ENCODE measurements at places on chromosomes 16 and 17.

DNA sequence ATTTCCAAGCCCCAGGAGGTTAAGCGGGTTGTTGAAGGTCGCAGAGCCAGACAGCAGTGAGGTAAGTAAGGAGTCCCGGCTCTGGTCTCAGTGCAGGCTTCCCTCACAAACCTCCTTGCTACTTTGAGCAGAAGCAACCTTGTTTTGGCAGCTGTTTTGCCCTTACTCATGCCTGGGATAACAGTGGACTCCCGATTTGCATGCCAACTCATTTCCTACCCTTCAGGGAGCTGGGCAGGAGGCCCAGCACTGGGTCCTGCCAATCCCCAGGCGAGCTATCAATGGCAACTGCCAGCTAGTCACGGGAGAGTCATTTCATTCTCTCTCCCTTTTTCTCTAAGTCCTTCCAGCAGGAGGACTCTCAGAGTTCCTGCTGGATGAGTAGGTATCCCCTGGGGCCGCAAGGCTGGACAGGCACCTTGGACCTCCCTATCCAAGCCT, 72.0 kb upstream of the KSR1 start:
- peak; percentile 55 for DNase-seq

DNA sequence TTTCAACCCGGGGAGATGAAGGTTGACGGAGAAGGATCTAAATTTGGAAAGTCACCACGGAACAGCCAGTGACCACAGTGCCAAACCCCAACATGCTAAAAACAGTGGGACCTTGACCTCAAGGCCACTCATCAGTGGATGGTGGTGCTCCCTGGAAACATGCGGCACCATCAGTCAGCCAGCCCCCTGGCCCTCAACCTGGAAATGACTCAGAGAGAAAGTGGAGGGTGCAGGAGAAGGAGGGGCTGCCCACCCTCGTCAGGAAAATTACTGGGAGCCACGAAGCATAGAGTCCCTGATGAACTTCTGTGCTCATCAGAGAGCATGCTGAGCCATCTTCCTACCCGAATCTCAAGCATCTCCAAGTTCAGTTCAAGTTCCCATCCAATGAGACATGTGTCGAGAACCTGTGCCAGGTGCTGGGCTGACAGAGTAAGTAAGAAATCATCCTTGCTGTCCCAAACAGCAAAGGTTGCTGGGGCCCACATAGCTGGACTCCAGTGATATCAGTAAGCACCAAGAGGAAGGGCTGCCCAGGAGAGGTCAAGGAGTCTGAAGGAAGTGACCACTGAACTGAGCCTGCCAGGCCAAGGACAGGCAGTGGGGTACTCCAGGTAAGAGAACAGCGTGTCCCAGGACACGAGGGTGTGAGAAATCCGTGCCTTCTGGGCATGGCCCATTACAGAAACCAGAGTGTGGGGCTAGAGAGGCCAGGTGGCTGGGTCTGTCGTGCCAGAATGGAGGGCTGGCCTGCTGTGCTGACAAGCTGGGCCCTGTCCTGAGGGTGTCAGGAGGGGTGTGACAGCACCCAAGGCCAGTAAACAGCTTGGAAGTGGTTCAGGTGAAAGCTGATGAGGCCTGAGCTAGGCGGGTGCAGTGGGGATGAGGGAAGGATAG, 5.2 kb downstream of the PECAM1 start:
- peak; percentile 71 for DNase-seq

- DNase-seq: peak; percentile 90
Measured at GRCh38 chr16:70800781-70801480, at the start of gene VAC14. VAC14 (minus strand) TSS chr16:70801158; CDS start chr16:70800900, 258 bp downstream.

- no peak for DNase-seq
Measured at GRCh38 chr16:67030221-67030962, 1.4 kb downstream of the CBFB start.

GRCh38 chr16:839643-840408, 39.3 kb upstream of the GNG13 start:
- DNase-seq: peak; percentile 33

- no peak for DNase-seq
Measured at GRCh38 chr17:65660947-65661346, 99.5 kb upstream of the AXIN2 start.

GRCh38 chr16:75624921-75625334, 1.8 kb upstream of the ADAT1 start:
- no peak for DNase-seq

DNA sequence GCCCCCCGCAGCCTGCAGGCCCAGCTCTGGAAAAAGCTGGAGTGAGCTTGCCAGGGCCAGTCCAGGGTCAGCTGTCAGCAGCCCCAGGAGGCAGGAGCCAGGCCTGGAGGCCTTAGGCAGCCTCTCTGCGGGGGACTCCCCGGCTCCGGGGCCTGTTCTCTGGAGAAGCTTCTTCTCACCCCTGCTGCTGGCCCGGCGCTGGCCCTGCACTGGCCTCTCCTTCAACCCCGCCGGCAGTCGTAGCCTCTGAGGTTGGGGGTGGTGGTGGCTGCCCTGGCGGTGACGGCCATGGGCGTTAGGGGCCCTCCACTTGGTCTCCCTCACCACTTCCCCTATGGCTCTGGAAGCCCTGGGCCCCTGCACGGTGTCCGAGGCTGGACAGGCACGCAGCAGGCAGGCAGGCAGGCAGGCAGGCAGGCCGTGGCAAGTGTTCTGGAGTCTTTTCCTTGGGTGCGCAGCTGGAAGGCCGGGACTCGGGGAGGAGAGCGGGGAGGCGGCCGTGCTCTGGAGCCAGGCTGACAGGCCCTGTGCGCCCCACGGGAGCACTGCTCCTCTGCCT, 2.1 kb downstream of the FOXF1 start:
- DNase-seq: no peak

DNA sequence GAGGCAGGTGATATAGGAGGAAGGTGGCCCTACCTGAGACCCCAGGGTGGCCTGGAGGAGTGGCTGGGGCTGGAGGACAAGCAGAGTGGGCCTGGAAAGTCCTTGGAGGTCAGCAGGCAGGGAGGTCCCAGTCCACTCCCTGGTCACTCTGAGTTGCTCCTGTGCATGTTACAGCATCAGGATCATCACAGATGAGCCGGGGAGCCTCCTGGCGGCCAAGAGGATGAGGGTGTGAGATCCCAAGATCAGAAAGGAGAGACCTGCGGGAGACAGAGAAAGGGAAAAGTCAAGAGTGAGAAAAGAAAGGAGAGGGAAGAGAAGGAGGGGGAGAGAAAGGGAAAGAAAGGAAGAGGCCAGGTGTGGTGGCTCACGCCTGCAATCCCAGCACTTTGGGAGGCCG, 71.7 kb downstream of the MRM1 start:
- DNase-seq: no peak

GRCh38 chr17:1089915-1090314, 89.9 kb downstream of the ABR start:
- peak; percentile 75 for DNase-seq

DNA sequence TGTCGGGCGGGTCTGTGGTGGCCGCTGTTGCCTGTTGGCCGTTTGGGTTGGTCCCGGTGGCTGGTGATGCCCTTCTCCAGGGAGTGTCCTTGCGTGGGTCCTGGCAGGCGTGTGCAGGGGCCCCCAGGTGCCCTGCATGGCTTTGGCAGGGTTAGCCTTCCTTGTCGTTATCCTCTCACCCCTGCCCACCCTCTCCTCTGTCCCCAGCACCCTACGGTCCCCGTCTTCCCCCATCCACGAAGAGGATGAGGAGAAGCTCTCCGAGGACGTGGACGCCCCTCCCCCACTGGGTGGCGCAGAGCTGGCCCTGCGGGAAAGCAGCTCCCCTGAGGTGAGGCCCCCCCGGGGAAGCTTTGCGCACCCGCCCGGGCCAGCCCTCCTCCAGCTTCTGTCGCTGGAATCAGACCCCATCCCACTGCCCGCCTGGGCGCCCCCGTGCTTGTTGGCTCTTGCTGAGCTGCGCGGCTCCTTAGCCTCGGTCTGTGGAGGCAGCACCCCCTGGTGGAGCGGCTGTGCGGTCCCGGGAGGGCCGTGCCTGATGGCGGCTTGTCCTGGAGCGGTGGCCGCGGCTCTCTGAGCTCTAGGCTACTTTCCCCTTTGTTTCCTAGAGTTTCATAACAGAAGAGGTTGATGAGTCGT, 10.6 kb upstream of the NUDT16L1 start:
- DNase-seq: peak; percentile 49

GRCh38 chr17:79942011-79942405, 93.7 kb downstream of the TBC1D16 start:
- peak; percentile 20 for DNase-seq

GRCh38 chr17:72423286-72423589, 302.4 kb downstream of the SOX9 start:
- no peak for DNase-seq

- DNase-seq: no peak
Measured at GRCh38 chr16:51845586-51846305, 694.7 kb upstream of the SALL1 start.

DNA sequence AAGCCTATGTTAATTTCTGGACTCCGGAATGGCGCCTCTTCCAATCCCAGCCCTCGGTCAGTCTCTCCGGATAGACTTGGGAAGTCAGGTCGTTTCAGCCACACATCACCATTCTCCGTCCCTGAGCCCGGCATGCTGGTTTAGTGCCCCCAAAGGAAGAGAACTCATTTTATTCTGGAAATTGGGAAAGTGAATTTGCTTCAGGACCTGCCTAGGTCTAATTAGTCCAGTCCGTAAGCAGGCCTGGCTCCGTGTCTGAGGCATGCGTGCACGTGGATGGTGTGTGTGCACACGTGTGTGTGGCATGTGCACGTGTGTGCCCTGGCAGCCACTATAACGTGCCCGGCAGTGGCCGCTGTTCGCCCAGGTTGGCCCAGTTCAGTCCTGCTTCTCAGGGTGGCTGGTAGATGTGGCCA, 77.4 kb downstream of the RPA1 start:
- no peak for DNase-seq

GRCh38 chr17:76199469-76199868, 40.8 kb downstream of the RNF157 start:
- no peak for DNase-seq

DNA sequence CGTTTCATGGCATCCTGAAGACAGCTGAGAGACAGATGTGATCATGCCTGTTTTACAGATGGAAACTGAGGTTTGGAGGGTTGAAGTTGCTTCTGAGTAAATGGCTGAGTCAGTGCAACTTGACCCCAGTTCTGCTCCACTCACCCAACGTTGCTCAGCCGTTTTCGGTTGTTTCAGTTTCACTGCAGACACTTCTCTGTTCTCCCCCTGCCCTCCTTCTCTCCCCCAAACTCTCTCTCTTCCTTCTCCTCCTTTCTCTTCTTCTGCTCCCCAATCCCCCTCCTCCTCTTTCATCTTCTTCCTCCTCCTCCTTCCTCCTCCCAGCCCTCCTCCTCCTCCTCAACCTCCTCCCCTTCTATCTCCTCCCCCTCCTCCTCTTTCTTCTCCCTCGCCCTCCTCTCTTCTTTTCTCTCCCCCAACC, 9.4 kb upstream of the CEP20 start:
- DNase-seq: no peak

DNA sequence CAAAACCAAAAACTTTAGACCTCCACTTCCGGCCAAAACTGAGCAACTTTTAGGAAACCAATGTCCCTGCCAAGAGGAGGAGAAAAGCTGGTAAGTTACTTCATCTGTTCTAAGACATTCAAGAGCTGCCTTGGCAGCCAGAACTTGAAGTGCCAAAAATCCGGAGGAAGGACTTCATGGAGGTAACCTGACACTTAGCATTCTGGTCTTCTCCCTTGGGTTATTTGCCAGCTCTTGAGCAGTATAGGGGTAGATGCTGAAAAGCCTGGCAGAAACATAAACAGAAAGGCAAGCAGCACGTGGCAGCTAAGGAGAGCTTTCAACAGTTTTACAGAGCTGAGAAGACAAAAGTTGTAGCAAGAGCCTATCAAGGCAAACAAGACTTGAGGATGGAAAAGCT, 53.2 kb downstream of the CDYL2 start:
- no peak for DNase-seq

DNA sequence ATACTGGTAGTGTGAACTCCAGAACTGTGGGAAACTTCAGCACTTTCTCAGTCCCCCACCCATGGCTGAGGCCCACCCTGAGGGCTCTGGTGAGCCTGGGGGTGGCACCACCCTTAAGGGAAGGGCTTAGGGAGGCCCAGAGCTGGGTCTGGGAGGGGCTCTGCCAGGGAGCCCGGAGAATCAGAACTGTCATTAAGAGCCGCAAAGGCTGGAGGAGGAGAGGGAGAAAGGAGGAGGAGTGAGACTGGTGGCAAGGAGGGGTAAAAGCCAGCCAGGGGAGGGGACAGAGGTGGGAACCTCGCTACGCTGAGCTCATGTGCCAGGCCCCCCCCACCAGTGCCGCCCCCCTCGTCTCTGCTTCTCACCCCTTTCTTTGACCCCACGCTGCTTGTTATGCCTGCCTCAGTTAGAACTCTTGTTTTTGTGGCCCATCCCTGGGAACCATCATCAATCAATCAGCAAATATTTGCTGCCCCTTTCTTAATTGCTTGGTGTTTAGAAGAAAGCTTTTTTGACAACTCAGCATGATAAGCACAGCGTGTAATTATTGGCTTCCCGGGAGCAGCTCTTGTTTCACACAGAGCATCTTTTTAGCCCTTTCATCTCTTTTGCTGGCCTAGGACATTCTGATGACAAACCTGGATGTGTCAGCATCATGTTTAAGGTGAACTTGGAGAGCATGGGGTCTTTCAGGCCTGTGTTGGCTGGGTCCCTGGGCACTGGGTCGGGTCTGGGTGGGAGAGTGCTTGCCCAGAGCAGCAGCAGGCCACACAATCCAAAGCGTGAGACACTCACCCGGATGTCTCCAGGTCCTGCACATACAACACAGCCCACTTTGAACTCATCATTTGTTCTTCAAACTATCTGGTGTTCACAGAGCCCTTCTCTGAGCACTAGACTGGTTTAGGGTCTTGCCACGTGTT, 77.7 kb downstream of the NETO2 start:
- DNase-seq: no peak

GRCh38 chr17:29628644-29629043, 5.9 kb upstream of the CORO6 start:
- DNase-seq: no peak

DNA sequence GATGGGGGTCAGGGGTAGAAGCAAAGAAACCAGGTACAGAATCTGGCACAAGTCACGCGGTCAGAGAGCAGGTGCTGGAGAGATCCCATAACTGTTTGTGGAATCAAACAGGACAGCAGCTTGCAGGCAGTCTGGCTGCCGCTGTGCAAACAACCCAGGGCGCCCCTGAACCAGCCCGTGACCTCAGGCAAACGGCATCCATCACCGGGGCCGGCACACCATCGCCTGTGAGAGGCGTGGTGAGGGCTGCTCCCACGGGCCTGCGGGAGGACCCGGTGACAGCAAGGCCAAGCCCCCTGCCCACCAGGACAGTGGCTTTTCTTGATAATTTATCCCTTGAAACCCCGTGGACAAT, 47.9 kb downstream of the CBFA2T3 start:
- DNase-seq: no peak

DNA sequence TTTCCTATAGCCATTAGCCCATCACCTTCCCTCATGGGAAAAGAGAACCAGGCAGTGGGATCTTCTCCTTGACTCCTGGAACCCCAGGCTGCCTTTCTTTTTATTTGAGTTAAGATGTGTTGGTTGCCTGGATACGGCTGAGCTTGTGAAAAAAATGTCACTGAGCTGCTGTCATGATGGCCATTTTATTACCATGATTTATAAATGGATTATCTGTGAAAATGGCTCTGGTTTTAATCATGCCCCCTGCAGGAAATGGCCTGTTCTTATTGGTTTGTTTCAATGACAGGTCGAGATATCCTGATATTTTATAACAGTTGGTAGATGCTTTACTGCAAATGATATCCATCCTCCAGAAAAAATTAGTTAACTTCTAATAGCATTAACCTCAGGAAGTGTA, 640.4 kb downstream of the CDH11 start:
- DNase-seq: no peak

Measured in femur (tissue), 1 donor.